ENCODE measurements at places on chromosomes 5 and 9.
A peak's percentile ranks its signal among the peaks of the same experiment; 100 is the strongest.

- DNase-seq = no peak
These were observed 54.7 kb downstream of the DPYSL3 start for GRCh38 chr5:147454996-147455677.

DNA sequence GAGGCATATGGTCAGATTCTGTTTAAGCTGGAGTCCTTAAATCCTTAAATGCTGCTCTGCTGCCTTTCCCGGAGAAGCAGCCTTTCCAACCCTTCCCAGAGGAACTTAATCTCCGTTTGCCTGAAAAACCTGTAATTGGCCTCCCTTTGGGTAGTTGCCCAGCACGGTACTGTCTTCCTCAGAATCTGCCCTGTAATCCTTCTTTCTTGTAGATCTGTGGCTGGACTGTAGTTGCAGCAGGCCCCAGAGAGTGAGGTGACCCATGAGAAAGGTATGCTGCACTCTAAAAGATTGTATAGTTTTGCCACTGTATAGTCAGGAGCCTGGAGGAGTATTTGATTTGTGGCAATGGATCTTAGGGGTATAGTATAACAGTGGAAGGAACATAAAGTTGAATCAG is 11.7 kb downstream of the SPIN1 start:
- no peak for DNase-seq

GRCh38 chr5:150166650-150167511 is at the start of gene CDX1:
TSS of gene CDX1 (plus strand) at chr5:150166778. CDS start at chr5:150166877, 99 bp downstream.
- DNase-seq = no peak

DNA sequence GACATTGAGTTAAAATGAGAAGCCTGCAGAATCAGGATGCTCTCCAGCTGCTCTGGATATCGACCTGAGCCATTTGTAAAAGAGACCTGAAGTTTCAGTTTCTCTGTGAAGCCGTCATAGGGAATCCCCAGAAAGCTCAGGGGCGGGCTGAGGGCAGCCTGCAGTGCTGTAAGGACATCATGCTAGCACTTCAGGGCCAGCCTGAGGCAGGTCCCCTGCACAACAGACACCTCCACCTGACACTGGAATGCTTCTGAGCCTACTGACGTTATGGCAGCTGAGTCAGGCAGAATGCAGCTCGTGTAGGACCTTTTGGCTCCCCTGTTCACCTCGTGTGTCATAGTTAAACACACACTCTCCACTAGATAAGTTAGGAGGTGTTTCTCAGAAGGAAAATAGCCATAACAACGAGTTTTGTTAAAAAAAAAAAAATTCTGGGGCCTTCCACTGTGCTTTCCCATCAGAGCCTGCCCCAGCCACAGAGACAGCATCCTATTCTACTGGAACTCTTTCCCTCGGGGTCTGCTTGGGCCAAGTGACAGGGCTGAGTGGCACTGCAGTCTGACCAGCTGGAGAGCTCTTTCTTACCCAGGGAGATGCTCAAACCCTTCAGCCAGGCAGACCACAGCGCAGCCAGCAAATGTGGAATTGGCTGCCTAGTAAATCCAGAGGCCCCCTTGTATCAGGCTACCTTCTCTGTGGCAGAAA is 354.9 kb downstream of the DIRAS2 start:
- DNase-seq = no peak

DNA sequence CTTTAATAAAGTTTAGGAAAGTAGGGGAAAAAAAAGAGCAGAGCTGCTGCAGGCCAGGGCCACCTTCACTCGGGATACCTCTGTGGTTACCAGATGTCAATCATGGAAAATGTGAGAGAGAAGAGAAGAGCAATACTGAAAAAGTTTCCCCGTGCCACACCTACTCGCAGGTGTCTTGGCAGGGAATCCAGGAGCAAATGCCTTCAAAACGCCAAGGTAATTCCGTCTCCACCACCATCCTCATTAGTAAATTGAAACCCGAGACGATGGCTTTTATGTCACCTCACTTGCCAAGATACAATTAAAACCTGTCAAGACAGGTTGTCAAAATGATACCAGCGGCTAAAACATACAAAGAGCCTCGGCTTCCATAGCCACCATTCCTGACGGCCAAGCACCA is 49.7 kb downstream of the FAM81B start:
- no peak for DNase-seq

- no peak for DNase-seq
These were observed 140.4 kb downstream of the TUSC1 start for GRCh38 chr9:25537808-25538207.

DNA sequence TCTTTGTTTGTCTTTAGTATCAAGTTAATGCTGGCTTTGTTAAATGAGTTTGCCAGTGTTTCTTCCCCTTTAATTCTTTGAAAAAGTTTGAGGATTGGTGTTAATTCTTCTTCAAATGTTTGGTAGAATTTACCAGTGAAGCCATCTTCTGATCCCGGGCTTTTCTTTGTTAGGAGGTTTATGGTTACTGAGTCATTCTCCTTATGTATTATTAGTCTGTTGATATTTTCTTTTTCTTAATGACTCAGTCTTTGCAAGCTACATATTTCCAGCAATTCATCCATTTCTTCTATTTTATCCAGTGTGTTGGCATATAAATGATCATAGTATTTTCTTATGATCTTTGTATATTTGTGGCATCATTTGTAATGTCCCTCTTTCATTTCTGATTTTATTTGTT is 74.5 kb upstream of the SPINK5 start:
- DNase-seq = no peak

GRCh38 chr5:144467792-144468191 is 297.1 kb downstream of the KCTD16 start:
- no peak for DNase-seq

GRCh38 chr9:4939118-4939561 is 45.9 kb upstream of the JAK2 start:
- no peak for DNase-seq

- no peak for DNase-seq
These were observed 33.0 kb downstream of the SNX30 start for GRCh38 chr9:112783551-112783954.

GRCh38 chr5:159021901-159022556 is 77.7 kb downstream of the EBF1 start:
- no peak for DNase-seq

DNA sequence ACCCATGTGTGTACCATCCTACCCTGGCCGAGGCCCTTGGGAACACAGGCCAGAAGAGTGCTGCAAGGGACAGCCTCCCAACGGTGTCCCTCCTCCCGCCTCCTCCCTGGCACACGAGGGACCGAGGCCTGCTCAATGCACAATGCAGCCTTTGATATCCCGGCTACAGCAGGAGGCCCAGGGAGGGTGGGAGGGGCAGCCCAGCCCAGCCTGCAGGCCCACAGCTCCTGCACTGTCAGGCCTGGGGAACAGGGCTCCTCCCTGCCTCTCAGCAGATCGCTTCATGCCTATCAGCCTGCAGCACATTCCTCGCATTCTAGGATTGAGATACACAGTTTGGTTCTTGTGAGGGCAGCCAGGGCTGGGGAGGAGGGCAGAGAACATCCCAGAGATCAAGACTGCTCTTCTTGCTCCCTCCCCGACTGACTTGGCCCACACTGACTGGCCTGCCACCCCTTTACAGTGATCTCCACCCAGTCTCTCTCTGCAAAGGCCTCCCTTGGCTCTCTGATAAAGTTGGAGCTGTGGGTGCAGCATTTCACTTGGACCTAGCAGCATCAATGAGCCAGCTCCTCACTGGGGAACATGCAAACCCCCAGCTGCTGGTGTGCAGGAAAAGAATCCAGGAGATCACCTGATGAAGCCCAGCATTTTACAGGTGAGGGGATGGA is at the start of gene SH3TC2:
SH3TC2 (minus strand) TSS at position 46 of the 671 bp plus-strand sequence; CDS start at position 6, 40 bp downstream.
- no peak for DNase-seq

- DNase-seq = no peak
These were observed 111.1 kb upstream of the DAPK1 start for GRCh38 chr9:87386490-87387025.

DNA sequence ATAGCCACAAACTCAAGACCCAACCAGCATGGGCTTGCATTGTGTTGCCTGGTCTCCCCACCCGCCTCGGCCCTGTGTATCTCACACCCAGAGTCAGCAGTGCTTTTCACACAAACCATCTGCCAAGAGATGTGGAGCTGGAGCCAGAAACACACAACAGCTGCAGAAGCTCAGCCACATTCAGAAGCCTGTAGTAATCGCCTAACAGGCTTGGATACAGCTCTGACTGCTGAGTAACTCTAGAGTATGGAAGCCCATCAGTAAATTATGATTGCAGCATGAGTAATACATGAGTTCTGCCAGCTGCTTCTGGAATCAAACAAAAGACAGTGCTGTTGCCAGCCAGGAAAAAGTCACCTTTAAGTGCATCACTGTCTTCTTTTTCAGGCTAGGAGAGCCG is 16.0 kb downstream of the TEK start:
- no peak for DNase-seq

GRCh38 chr9:110391826-110392485 is 54.3 kb upstream of the TXNDC8 start:
- DNase-seq = no peak

GRCh38 chr9:89740722-89741121 is 135.9 kb downstream of the GADD45G start:
- peak; percentile 11 for DNase-seq

DNA sequence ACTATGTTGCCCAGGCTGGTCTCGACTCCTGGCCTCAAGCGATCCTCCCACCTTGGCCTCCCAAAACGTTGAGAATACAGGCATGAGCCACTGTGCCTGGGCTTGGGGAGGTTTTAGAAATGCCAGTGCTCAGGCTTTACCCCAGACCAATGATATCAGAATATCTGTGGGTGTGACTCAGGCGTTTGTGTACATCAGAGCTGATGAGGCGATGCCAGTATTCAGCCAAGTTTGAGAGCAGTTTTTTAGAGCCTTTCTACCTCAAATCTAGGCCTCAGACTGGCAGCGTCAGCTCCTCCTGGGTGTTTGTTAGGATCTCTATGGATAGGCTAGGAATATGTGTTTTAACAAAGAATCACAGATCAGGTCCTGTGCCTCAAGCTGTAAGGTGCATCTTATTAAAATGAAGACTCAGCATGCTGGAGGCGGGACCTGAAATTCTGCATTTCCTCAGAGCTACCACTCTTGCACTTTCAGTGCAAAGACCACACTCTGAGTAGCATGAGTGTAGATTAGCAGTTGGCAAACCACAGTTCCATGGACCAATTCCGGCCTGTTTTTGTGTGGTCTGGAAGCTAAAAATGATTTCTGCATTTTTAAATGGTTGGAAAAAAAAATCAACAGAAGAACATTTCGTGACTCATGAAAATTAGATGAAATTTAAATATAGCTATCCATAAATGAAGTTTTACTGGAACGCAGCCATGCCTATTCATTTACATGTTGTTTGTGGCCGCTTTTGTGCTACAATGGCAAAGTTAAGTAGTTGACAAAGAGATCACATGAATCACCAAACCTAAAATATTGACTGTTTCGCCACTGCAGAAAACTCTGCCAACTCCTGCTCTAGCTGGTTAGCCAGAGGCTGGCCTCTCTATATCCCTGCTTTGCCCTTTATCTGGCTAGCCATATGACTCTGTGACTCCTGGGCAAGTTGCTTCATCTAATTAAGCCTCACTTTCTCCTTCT is 92.2 kb downstream of the KLF4 start:
- no peak for DNase-seq

GRCh38 chr9:69137311-69137710 is 36.8 kb upstream of the TJP2 start:
- DNase-seq = no peak

DNA sequence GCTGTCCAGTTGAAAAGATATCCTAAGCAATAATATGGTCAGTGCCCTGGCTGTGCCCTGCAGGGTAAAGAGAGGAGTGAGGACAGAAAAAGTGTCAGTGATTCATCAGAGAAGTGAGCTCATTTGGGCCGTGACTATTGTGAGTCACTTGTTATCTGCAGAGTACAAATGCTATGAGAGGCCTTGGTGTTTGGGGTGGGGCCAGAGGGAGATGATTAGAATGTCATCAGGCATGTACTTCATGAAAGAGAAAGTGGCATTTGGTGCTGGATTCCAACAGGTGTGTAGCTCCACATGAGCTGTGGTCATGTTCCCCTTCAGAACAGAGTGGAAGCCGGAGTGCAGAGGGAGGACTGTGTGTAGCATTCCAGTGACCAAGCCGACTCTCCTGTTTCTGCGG is 174.1 kb downstream of the KDM4C start:
- peak; percentile 6 for DNase-seq

- DNase-seq = no peak
These were observed 4.3 kb downstream of the SMIM33 start for GRCh38 chr5:139474890-139475791.

- DNase-seq = no peak
These were observed 89.8 kb downstream of the PIK3R1 start for GRCh38 chr5:68305223-68305870.

GRCh38 chr5:113474100-113474728 is 14.0 kb downstream of the MCC start:
- DNase-seq = no peak

DNA sequence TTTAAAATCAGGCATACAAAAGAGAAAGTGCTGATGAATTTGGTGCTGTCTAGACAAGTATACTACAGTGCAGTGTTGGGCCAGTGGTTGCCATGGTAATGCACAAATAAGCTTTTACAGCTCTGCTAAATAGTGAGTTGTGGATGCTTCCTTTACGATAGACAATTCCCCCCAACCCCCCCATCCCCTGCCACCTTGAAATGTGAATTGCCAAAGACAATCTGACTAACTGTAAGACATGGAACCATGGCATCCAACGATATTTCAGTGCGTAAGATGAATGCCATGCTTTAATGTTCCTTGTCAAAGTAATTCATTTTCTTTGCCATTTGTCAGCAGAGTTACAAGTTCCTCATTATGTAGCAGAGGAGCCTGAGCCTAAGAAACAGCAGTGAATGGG is 91.5 kb upstream of the NREP start:
- no peak for DNase-seq

DNA sequence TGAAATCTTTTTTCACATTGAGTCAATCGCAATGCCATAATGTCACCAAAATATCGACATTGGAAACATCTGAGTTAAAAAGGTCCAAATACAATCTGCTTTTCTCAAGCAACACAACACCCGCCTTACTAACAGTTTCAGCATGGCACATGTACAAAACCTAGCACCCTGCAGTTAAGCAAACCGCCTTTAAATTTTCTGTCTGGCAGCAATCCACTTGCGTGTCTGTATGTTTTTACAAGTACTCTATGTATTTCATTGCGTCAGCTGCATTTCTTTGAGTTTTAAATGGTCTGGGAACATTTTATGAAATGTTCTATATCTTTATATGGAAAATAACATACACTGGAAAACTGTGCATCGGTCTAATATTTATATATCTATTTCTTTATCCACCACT is 134.6 kb downstream of the DENND1A start:
- DNase-seq = no peak

- no peak for DNase-seq
These were observed 201.3 kb downstream of the CACNA1B start for GRCh38 chr9:138078846-138079245.

Data from stimulated activated CD4-positive, alpha-beta T cell treated with anti-CD3 and anti-CD28 coated beads, Interleukin-4, amount 100 ng/mL, for 4 hours (primary cell).